ACHN (cell line): ENCODE measurements at places on chromosomes 2 and 18.

DNA sequence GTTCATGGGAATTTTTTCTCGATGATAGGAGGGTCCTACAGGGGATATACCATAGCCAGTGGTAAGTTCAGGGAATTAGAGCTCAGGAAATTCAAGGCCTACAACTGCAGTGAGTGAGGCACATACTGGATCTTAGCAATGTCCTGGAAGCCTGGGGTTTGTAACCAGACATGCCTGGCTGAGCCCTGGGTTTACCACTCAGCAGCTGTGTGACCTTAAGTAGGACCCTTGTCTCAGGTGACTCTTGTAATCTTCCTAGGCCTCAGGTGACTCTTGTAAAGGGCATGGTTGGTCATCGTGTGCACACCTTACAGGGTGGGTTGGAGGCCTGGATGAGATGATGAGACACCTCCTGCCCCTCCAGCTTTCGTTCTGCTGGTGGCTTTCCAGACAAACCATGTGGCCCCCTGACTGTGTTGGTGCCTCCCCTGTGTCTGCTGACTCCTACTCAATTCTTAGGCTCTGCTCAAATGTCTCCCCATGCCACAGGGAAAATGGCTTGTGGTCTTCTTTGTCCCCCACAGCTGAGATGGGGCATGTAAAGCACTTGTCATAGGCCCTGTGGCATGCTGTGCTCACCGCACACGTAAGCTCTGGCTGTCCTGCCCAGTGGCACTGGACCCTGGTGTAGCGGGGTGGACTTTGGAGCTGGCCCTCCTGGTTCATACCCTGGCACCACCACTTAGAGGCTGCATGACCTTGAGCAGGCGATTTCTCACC is 94.1 kb downstream of the FHOD3 start:
- no peak for DNase-seq

DNA sequence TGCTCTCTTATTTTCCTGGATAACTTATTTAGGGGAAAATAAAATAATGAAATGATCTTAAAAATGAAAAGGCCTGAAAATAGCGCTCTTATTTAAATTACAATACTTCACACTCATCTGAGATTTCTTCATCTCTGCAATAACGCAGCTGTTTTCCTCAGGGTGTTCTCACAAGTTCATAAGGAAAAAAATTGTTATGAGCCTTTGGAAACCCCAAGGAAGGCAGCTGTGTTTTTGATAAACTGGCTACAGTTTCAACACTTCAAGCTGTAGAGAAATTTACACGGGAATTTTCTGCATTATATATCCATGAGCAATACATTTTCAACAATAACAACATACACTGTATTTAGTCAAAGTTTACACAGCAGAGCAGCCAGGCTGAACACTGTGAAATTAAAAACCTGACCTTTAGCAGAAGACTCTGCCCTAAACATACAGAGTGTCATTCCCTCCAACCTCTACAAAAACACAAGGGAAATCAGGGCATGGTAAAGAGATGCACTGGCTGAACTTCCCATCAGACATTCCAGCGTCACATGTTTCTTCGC is 959.6 kb downstream of the SLC4A3 start:
- no peak for DNase-seq

- DNase-seq, result no peak
These were observed 180.9 kb downstream of the PDE1A start for GRCh38 chr2:182245963-182246362.

DNA sequence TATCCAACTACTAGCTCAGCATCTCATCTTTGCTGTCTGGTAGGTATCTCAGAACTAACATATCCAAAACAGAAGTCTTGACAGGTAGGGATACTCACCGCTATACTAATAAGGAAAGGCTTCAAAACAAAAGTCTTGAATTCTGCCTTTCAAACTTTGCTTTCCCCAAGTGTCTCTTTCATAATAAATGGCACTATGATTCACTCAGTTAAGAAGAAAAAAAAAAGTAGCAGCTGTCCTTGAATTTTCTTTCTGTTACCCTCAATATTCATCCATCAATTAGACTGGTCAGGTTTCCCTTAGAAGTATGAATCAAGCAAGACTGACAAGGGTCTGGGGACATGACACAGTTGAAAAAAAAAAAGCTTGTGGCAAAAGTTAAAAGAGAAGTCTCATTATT is 175.1 kb downstream of the GULP1 start:
- no peak for DNase-seq

DNA sequence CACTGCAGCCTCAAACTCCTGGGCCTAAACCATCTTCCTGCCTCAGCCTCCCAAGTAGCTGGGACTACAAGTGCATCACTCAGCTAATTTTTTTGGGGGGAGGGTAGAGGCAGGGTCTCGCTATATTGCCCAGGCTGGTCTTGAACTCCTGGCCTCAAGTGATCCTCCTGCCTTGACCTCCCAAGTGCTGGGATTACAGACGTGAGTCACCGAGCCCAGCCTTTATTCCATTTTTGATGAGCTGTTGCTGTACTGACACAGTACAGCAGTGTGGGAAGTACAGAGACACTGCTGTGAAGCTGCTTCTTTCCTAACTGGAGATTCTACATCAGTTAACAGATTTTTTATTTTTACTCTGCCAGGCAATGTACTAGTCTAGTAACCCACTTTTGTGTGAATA is 18.8 kb downstream of the PTRHD1 start:
- no peak for DNase-seq

DNA sequence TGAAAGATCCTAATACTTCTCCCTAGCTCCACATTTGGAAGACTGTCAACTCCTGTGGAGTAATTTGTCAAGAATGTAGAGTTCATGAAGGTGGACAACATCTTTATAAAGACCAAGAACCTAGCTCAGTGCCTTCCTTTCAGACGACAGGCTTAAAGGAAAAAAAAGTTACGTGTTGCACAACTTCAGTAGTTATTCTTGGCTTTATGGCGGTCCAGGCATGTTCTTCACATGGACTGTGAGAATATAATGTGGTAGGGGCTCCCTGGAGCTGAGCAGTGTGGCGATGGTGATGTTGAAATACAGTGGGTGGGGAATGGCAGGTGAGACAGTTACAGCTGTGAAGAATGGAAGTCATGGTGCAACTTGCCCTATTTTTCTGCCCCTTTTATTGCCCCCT is 3.9 kb downstream of the TAF1B start:
- no peak for DNase-seq

DNA sequence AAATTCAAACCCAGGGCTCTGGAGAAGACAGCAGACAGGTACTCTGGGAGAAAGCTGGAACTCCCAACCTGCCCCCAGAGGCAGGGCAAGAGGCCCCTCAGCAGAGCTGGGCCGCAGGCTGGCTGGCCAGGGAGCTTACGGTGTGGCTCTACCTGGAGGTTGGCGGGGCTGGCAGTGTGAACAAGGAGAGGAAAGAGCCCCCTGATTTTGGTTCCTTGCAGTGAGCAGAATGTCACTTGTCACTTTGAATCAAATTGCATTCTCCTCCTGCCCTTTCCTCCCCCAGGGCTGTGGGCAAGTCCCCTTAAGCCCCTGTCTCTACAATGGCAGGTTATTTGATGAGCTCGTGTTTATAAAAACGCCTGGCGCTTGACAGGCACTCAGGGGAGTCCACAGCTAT is 32.6 kb downstream of the MYO7B start:
- no peak for DNase-seq

- DNase-seq, result no peak
These were observed 46.3 kb downstream of the ASB18 start for GRCh38 chr2:236217926-236218325.

GRCh38 chr2:19256121-19256601 is 102.3 kb downstream of the OSR1 start:
- no peak for DNase-seq

- DNase-seq, result no peak
These were observed 327.5 kb upstream of the SPHKAP start for GRCh38 chr2:228509021-228509420.

- no peak for DNase-seq
These were observed 59.2 kb downstream of the CCDC141 start for GRCh38 chr2:178990533-178991241.

DNA sequence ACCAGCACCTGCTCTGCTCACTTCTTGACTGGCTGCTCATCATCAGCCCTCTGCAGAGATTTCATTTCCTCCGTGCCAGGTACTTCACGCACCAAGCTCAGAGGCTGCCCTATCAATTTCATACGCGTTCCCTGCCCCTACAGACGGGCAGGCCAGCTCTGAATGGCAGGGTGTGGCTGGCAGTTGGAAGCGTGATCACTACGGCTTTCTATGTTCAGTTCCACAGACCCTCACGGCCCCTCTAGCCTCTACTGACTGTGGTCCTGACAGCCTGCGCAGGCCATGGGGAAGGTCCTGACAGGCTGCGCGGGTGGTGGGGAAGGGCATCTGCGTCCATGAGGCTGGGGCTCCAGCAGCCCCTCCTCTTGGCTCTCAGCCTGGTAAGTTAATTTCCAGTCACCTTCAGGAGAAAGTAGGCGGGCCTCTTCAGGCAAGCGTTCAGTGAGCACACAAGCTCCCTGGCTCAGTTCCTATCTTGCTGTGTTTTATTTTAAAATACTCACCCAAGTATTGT is 154.8 kb downstream of the ZNF236 start:
- DNase-seq, result no peak

DNA sequence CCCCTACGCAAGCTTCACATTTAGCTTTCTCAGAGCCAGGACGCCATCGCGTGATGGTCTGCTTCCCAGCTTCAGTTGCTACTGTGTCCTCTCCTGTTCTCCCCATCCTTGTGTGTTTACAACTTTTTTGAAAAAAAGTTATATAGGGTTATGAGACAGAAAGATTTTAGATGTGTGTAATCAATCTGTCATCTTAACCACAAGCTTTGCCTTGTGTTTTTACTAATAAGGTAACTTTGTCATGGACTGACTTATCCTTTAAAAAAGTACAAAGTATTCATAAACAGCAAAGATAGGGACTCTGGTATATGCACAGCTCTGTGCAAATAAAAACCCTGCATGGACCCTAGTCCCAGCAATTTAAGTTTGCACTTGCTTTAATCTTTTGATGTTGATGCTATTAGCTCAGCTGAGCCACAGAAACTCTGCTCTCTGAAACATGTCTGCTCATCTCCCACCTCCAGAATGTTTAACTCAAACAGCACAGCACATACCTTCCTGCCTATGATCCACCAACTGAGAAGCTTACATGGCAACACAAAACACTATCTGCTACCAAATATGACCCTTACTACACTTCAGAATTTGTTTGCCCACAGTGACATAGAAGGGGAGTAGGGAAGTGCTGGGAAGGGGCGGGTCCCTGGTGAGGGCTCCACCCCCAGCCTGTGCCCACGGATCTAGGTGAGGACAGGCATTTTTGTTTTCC is 42.7 kb downstream of the SAP130 start:
- no peak for DNase-seq

GRCh38 chr2:2683606-2684224 is 352.6 kb upstream of the MYT1L start:
- no peak for DNase-seq

GRCh38 chr2:34949316-34949715 is 1350.2 kb upstream of the FAM98A start:
- DNase-seq, result no peak

DNA sequence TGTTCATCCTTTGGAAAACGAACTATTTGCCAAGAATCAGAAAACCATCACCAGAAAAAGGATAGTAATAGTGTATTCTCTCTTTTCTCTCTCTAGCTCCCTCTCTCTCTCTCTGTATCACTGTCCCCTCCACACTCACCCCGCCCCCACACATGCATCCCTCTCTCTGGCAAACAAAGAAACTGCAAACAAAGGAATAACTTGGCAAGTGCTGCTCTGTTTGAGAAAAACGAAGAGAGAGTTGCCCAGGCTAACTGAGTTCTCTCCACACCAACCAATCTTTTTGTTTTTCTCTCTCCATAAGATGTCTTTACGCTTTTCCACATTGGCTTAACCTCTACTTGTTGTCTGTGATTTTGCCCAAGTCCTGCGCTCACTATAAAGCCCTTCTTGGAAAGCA is 316.2 kb downstream of the EPHA4 start:
- DNase-seq, result no peak

GRCh38 chr2:3491306-3491705 is 28.0 kb downstream of the ADI1 start:
- DNase-seq, result no peak

GRCh38 chr2:111946294-111947114 is 48.1 kb downstream of the MERTK start:
- DNase-seq, result peak; percentile 36

DNA sequence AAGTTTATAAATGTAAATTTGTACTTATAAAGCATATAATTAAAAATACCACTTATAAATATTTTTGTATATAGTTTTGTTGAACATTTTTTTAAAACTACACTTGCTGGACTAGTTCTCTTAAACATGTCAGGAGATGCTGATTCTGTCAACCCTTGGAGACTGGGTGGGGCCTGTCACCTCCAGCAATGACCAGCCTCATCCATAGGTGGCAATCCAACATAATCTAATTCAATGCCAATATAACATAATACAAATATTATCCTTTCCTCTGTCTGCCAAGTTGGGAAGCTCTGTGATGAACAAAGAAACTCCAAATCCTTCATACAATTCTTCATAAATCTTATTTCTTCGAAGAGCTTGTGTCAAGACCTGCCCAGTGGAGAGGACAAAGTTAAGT is 140.4 kb downstream of the RBMS1 start:
- peak; percentile 29 for DNase-seq

GRCh38 chr2:182666674-182667314 is 49.3 kb upstream of the DNAJC10 start:
- DNase-seq, result peak; percentile 54

DNA sequence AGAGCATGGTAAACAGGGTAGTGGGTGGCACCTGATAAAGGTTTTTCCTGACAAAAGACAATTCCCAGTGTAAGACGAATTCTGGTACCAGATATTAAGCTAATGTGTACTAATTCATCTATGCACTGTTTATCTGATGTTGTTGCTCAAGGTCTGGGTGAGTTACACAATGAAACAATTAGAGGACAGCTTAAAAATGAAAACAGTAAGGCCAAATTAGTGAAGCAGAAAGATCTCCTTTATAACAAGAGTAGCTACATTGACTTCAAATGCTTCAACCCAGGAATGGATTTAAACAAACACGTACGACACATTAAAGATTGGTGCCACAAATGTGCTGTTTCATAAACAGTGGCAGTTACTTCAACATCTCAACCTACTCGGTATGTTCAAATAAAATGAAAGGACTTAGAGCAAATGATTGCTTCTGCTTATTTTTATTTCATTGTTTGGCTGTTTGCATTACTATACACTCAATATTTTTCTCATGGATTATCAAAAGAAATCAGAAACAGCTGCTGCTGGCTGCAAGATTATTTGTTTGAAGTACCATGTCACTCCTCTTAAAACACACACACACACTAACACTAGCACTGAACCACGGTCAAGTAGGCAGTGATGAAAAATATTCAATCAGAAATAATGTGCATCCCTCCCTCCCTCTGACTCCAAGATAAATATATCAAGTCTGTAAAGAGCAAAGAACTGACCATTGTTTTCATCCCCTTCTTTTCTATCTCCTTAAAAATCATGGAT is 94.4 kb upstream of the RND3 start:
- no peak for DNase-seq
